Stimulated activated CD4-positive, alpha-beta T cell treated with anti-CD3 and anti-CD28 coated beads, Interleukin-1b, Interleukin-23, amount 100 ng/mL, for 1 hour (primary cell): ENCODE measurements at places on chromosomes 1 and 21.

GRCh38 chr21:37829447-37829846 is 86.8 kb downstream of the KCNJ6 start:
- DNase-seq = no peak

DNA sequence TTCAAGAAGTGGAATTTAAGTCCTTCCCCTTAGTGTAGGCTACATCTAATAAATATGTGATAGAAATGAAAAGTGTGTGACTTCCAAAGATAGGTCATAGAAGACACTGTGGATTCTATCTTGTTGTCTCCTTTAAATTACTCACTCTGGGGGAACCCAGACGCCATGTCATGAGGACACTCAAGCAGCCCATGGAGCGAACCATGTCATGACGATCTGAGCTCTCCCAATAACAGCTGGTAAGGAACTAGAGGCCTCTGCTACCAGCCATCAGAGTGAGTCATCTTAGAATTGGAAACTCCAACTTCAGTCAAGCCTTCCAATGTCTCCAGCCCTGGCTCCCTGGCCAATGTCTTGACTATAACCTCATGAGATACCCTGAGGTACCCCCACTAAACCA is 6.3 kb downstream of the COA7 start:
- no peak for DNase-seq

- no peak for DNase-seq
These were observed 108.6 kb downstream of the OLFML2B start for GRCh38 chr1:161915051-161915503.

DNA sequence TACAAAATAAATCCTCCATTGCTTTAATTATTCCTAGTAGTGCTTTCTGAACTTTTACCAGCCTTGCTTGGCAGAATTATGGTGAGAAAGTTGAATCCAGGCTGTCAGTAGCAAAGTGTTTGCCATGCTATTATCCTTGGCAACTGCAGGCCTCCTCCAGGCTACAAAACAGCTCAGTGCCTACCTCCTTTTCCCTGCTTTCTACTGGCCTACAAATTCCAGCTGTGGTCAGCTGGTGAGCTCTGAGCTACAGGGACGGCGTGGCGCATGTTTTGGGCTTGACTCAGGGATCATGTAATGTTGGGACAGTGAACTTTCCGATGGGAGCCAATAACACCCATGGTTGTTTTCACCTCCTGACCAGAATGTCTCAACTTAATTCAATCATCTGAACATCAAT is 456.1 kb upstream of the ADAMTS5 start:
- DNase-seq = no peak
